ENCODE measurements at places on chromosomes 2 and 18.

DNA sequence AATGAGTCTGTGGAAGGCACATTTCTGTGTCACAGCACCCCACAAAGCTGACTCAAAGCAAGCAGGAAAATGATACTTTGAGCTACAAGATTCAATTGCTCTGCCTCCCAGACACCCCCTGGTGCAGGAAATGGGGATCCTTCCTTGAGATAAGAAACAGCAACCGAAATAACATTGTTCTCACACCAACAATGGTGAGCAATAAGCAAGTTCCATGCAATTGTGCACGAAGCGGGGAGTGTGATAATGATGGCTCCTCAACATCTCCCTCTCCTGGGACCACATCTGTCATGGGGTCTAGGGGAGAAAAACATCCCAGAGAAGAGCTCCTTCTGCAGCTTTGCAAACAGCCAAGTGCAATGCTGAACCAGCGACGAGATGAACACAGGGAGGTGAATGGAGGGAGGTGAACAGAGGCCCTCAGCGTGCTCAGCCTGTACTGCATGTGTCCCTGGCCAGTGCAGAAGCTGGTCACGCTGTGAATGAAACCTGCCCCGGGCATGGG lies 67.7 kb downstream of the PDCL3 start:
- no peak for DNase-seq

- DNase-seq, result no peak
These were observed 46.2 kb upstream of the NABP1 start for GRCh38 chr2:191631754-191632153.

DNA sequence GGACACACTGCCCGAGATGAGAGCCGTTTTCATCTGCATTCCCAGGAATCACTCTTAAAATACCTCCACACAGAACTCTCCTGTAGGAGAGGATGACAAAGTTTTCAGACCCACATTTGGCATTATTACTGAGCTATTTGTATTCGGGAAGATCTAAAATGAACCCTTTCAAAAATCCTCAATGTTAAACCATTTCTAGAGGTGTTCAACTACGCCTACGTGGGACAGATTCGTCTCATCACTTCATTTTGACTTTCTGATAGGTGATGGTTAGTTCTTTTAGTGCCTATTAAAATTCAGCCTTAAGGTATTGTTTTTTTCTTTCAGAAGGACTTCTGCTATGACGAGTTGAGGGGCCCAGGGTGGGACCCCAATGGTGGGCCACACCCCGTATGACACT lies 71.4 kb upstream of the MGAT4A start:
- DNase-seq, result no peak

- DNase-seq, result no peak
These were observed at the start of gene GPR148 for GRCh38 chr2:130728549-130729316. TSS of gene GPR148 (plus strand) at chr2:130729070. CDS start at chr2:130729152, 82 bp downstream.

GRCh38 chr18:35158728-35159450 lies 81.9 kb upstream of the ZNF397 start:
- no peak for DNase-seq

DNA sequence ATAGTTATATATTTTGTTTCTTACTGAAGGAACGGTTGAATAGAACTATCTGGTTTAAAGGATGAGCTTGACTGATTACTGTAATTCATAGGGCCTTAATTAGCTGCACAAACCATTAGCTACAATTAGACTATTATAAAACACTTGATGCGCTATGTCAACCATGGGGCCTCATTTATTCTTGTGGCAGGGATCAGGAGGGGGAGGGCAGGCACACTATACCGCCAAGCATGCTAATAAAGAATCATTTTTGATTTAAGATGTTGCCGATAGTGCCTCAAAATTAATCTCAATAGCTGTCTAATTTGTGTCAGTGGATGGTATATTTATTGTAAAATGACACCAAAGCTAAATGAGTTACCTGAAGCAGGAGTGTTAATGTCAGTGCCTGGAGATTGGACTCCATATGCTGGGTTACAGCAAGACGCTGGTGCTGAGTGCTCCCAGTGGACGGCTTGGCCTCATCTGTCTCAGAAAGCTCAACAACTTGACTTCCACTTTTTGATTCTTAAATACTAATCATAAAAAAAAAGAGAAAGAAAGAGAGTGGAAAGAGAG lies 1007.0 kb upstream of the CELF4 start:
- DNase-seq, result no peak

GRCh38 chr2:148754864-148755263 lies 110.3 kb downstream of the EPC2 start:
- DNase-seq, result no peak

GRCh38 chr2:172888714-172889669 lies 153.3 kb downstream of the RAPGEF4 start:
- no peak for DNase-seq

- no peak for DNase-seq
These were observed 199.2 kb downstream of the TNS1 start for GRCh38 chr2:217803653-217803960.

GRCh38 chr2:27162151-27163121 lies 13.6 kb downstream of the TCF23 start:
- no peak for DNase-seq

All from foreskin keratinocyte (primary cell).